ENCODE measurements at places on chromosomes 11 and 22.

DNA sequence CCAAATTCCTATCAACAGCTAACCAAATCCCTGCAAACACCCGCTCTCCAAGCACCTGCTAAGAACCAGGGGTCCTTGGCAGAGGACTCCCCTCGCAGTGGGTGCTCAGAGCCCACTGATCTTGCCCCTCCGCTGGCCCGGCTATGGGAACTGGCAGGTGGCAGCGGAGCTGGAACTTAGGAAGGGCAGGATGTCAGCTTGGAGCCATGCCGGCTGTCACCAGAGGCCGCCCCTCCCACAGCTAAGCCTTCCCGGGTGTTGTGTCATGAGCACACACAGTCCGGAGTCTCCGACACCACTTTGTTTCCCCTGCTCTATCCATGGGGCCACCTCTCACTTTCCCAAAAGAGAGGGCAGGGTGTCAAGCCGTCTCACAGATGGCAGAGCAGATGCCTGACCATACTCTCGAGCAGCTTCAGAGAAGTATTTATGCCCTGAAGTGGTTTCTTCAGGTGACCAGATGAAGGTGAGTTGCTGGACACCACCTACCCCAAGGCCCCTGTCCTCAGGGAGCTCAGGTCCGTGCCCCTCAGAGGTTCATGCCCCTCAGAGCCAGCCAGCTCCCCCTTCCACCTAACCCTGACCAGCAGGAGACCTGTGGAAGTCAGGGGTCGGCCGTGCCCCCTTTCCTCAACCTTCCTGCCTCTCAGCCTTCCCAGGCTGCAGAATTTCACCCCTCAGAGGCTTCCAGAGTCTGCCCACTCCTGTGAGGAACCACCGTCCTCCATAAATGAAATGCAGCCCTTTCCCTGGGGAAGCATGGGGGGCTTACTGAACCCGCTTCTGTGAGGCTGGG, 545.7 kb upstream of the B3GAT1 start:
- no peak for DNase-seq

DNA sequence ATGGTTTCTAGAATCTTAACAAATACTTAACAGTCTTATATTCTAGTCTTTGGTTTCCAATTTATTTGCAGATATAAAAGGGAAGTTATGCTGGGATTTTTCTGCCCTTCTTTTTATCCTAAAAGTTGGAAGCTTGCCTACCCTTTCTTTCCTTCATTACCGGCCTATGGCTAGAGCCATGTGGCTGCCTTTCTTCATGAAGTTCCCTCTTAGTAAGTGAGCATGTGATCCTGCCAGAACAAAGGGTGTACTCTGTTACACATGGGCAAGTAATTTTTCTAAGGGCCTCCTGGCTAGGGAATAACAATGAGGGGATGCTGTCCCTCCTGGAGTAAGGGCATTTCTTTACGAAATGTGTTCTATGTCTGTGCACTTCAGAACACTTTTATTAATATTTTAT, 252.1 kb upstream of the PITPNB start:
- no peak for DNase-seq

GRCh38 chr11:1422481-1422880, 32.7 kb downstream of the BRSK2 start:
- DNase-seq, result no peak

GRCh38 chr11:122864386-122865115, 18.0 kb upstream of the JHY start:
- no peak for DNase-seq

- DNase-seq, result no peak
Measured at GRCh38 chr11:86211619-86212018, 32.9 kb upstream of the EED start.

GRCh38 chr11:11543656-11544055, 78.1 kb downstream of the GALNT18 start:
- DNase-seq, result no peak

GRCh38 chr11:64338716-64339115, 1.3 kb upstream of the CCDC88B start:
- DNase-seq, result no peak

- DNase-seq, result no peak
Measured at GRCh38 chr11:86386746-86387145, 12.1 kb downstream of the CCDC81 start.
